Hematopoietic multipotent progenitor cell treated with erythropoietin and hydrocortisone succinate and interleukin-3 and kit ligand, for 8 days (in vitro differentiated cells): ENCODE measurements at places on chromosomes 4 and X.

- DNase-seq: no peak
These were observed 10.3 kb upstream of the TREX2 start for GRCh38 chrX:153456161-153456560.

- DNase-seq: no peak
These were observed 568.8 kb downstream of the STIM2 start for GRCh38 chr4:27429364-27429871.

DNA sequence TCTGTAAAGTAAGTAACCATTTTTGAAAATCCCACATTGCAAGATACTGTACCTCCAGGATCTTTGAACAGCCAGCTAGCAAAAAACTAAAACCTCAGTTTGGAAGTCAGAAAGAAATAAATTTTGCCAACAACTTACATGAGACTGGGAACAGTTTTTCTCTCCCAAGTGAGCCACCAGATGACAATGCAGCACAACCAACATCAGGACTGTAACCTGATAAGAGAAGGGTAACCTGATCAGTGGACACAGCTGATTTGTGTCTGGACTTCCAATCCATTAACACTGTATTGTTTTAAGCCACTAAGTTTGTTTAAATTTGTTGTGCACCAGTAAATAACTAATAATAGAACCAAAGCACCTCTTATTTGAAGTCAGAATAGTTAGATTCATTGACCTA is 923.3 kb downstream of the FAT4 start:
- DNase-seq: no peak

DNA sequence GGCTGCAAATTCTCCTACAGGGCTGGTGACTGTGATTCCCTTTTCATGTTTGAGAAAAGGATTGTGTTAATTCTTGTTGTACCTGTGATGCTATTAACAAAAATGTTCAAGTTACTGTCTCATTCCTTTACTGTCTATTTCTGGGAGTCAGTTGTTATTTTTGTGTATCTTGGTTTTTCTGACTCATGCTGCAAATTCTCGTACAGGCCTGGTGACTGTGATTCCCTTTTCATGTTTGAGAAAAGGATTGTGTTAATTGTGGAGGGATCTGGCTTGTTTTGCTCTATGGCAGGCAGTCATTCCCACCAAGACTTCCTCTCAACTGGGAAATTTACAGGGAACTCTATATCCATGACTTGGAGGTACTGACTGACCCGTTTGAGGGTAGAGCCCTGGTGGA is 693.4 kb upstream of the INTU start:
- DNase-seq: no peak

GRCh38 chrX:134599184-134599914 is 58.9 kb downstream of the PLAC1 start:
- no peak for DNase-seq

- DNase-seq: no peak
These were observed 1579.3 kb downstream of the C4orf33 start for GRCh38 chr4:130675266-130675665.

- peak; percentile 87 for DNase-seq
These were observed 3.8 kb downstream of the G6PD start for GRCh38 chrX:154542723-154543424.

DNA sequence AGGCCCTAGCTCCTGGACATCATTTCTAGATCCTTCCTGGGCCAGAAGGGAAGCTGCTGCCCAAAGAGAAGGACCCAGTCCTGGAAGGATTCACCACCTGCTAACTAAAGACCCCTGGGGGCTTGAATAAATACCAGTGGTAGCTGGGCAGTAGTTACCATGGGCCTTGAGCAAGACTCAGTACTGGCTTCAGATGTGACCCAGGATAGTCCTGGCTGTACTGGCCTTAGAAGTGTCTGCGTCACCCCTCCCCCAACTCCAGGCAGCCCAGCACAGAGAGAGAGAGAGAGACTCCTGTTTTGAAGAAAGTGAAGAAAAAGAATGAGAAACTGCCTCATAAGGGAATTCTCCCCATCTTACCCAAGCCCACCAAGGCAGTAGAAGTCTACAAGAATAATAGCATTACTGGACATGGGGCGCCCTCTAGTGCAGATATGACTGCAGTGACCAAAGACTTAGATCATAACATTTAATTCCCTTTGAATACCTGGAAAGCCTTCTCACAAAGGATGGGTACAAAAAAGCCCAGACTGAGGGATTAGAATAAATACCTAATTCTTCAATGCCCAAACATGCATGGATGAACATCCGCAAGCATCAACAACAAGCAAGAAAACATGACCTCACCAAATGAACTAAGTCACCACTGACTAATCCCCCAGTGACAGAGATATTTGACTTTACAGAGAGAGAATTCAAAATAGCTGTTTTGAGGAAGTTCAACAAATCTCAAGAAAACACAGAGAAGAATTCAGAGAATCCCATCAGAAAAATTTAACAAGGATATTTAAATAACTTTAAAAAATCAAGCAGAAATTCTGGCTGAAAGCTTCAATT is 171.8 kb downstream of the HNRNPD start:
- DNase-seq: peak; percentile 74

GRCh38 chr4:72970756-72971155 is 98.8 kb downstream of the COX18 start:
- DNase-seq: no peak

DNA sequence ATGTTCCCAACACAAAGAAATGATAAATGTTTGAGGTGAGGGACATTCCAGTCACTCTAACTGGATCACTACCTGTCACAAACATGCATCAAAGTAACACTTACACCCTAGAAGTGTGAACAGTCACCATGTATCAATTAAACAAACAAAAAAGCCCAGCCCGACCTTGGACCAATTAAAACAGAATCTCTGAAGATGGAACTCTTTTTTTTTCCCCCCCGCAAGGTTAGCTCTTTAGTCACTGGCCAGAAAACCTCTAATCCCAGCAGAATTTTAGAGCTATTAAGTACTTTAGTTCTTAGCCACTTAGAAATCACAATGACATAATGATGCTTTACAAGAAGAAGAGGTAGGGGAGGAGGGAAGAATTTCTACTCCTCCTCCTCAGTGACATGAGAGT is 154.5 kb downstream of the PALLD start:
- no peak for DNase-seq
